ENCODE measurements at places on chromosomes 5 and 9.
A peak's percentile ranks its signal among the peaks of the same experiment; 100 is the strongest.

DNA sequence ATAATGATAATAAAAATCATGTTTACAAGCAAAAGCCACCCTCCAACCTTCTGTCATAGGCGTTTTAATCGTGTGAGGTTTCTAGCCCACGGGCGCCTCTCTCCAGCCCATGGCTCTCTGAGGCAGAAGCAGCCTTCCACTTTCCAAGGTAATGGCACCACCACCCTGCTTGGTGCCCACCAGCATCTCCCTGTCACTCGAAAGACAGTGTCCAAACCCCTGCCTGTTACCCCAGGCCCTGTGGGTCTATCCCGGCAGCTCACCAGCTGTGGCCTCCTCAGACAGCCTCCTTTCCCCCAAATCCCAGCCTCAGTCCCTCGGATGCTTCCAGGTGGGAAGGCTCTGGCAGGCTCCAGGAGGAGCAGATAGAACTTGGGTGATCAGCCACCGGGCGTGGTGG lies 123.8 kb upstream of the LPCAT1 start:
- no peak for DNase-seq

GRCh38 chr5:132467287-132467984 lies 23.1 kb downstream of the IRF1 start:
- DNase-seq, result no peak

- DNase-seq, result no peak
Measured at GRCh38 chr5:145178641-145179523, 656.3 kb downstream of the PRELID2 start.

DNA sequence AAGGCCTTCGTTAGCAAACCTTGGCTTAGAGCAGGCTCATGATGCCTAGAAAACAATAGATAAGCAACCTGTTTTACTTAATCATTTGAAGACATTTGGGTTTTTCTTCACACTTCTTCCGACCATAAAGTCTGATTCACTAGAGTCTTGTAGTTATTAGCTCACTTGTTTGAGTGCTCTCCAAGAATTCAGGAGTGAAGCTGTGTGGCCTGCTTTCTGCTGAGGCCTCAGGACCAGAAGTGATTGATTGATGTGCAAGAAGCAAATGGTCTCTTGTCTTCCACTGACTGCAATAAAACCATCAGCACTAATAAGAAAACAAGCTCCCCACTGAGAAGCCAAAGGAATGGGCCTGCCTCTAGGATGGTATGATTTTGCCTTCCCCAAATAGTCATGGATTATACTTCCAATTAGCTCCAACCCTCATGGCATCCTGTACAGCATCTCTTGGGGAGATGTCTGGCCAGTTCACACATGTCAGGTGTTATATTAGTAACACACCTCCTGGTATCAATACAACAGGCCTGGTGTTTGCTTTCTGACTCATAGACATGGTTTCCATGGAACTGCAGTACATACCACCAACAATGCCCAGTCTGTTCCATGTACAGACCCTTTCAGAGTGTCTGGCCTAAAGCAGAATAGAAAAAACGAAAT lies 317.6 kb downstream of the CWC27 start:
- DNase-seq, result no peak

DNA sequence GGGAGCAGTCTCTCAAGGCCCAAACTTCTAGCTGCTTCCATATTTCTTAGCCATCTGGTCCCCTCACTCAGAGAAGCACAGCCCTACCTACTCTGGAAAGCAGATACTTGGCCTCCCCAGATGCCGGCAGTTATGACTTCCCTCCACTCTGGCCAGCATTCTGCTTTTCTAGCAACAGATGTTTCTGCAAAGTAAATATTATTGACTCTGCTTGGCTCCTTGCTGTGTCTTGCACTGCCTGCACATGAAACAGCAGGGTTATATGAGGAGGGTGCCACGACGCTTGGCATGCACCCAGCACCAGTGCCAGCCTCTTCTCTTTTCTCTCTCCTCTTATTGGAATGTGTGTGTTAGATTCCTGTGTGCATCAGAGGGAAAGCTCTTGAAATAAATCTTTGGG lies 99.7 kb downstream of the ARHGAP26 start:
- no peak for DNase-seq

DNA sequence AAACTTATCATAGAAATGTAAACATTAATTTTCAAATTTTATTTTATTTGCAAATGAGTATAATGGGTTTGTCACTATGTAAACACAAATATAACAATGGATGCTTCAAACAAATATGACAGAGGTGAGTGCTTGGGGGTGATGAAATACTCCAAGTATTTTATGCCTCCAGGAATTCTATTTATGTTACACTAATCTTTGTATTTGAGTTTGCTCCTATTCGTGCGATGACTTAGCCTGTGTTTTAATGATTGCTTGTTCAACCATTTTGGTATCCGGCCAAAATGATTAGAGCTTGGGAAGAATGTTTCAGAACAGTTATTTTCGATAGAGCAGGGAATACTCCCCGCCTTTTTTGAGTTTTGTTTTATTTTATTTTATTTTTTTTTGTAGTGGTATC lies 5.0 kb downstream of the DMRT2 start:
- no peak for DNase-seq

GRCh38 chr9:72262063-72262462 lies 102.9 kb downstream of the ZFAND5 start:
- DNase-seq, result no peak

- DNase-seq, result no peak
Measured at GRCh38 chr5:139947727-139948126, 95.4 kb downstream of the NRG2 start.

DNA sequence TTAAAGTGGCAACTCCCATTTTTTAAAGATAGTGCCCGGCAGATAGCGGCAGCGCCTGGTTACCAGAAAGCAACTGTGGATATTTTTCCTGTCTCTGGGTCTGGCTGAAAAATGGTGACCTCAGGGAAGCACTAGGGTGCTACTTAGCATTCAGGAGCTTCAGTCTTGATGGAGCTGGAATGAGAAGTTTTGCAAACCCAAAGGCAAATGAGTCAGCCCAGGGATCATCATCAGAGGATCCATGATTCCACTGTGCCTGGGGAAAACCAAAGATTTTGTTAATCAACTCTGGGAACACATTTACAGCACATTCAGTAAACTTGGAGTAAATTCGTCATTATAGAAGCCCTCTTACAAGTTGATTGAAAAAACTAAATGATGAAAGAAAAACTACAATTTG lies 26.7 kb downstream of the F2R start:
- DNase-seq, result no peak

DNA sequence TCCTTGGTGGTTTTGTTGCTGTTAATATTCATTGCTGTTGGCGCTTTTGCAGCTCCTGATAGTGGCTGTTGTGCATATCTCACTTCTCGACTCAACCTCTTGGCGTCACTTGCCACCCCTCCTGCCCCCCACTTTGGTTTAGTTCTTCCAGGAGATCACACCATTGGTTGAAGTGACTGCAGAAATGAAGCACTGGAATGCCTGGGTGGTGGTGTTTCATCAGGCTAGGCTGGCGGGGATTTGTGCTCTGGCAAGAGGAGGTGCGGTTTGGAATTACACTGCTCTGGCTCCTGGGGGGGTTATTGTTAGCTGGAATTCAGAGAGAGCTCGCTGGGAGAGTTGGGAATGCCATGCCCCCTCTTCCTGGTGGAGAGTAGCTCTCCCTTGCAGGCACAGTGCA lies 11.5 kb downstream of the PRRC2B start:
- no peak for DNase-seq

- no peak for DNase-seq
Measured at GRCh38 chr9:77328102-77328501, 150.8 kb downstream of the VPS13A start.

DNA sequence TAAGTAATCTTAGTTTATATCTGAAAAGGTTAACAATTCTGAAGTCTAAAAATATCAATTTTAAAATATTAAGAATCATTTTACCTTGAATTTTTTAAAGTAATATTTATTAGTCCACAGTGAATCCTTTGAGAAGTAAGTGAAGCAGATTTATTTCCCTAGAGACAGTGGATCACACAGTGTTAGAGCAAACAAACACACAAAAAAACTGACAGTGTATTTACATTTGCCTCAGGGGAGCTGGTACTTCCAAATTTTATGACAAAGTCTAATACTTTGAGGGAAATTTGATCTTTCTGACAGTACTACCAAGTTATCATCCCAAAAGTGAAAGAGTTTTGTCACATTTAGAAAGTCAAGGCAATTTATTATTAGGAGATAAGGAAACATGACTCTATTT lies 1750.6 kb upstream of the CDH9 start:
- no peak for DNase-seq

- DNase-seq, result no peak
Measured at GRCh38 chr5:37971483-37972024, 131.7 kb upstream of the GDNF start.

- no peak for DNase-seq
Measured at GRCh38 chr5:97107318-97107717, 35.1 kb downstream of the LIX1 start.

DNA sequence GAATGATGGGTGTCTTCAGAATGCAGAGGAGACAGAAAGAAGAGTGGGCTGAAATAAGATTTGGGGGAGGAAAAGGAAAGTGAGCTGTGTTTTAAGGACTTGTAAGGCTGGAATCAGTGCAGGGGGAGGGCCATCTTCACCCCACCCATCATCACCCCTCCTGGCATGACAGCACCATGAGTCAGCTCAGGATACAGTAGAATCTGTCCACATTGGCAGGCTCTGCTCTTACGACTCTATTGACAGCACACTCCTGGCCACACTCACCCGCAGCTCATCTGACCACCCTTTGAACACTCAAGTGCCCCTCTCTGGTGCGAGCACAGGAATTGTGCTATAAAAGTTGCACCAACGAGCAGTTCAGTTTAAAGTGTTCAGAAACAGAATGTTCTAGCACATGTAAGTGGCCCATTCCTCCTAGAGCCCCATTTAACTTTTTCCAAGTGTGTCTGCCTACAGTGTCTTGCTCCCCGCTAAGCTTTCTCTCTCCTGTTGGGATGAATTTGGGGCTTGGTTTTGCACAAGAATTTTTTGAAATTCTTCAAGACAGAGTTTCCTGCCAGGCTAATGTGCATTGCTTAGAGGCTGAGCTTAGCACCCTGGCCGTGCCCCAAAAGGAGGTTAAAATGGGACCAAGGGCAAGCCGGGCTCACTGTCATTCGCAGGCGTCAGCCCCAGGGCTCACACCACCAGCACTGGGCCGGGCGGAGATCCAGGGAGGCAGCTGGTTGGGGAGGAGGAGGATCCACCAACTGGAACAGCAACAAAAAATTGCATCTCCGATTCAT lies 12.0 kb downstream of the ADRA1B start:
- no peak for DNase-seq

- DNase-seq, result no peak
Measured at GRCh38 chr9:123373447-123373923, 17.5 kb downstream of the CRB2 start.

- DNase-seq, result no peak
Measured at GRCh38 chr9:136910901-136911245, 24.6 kb downstream of the TRAF2 start.

DNA sequence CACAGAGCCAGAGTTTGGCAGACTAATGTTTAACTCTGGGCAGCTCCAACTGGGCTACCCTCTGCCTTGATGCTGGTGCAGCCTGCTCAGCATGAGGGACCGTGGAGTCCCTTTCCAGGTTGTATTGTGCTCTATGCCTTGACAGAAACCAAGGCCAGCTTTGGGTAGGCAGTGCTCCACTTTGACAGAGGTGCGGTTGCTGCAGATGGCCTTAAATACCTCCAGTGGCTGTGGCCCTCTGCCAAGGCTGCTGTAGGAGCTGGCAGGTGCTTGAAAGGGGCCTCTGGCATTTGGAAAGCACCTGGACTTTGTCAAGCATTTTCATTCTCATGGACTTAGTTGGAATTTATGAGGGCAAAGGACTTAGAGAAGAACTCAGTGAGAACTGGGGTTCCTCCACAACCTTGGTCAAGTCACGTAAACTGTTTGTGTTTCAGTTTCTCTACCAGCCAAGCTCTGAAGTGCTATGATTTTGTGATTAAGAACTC lies 249.7 kb upstream of the ZNF462 start:
- no peak for DNase-seq

- DNase-seq, result no peak
Measured at GRCh38 chr9:111436571-111436970, 47.6 kb downstream of the ECPAS start.

DNA sequence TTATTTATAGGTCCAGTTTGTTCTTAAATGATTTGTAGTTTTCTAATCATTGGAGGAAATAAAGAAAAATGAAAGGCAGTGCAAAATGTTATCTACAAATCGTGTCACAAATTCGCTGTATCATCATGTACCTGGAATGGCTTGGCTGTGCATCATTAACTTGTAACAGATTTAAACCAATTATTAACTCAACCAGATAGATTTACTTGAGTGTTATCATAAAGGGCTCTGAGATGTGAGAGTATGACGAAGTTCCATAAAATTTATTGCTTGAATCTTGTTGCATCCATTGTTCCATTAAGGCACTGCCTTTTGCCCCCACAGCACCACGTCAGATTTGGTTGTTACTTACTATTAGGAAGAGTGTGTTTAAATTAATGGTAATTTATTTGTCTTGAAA lies 23.5 kb downstream of the PCSK5 start:
- no peak for DNase-seq

- DNase-seq, result no peak
Measured at GRCh38 chr5:5767286-5767928, 344.9 kb downstream of the ICE1 start.

DNA sequence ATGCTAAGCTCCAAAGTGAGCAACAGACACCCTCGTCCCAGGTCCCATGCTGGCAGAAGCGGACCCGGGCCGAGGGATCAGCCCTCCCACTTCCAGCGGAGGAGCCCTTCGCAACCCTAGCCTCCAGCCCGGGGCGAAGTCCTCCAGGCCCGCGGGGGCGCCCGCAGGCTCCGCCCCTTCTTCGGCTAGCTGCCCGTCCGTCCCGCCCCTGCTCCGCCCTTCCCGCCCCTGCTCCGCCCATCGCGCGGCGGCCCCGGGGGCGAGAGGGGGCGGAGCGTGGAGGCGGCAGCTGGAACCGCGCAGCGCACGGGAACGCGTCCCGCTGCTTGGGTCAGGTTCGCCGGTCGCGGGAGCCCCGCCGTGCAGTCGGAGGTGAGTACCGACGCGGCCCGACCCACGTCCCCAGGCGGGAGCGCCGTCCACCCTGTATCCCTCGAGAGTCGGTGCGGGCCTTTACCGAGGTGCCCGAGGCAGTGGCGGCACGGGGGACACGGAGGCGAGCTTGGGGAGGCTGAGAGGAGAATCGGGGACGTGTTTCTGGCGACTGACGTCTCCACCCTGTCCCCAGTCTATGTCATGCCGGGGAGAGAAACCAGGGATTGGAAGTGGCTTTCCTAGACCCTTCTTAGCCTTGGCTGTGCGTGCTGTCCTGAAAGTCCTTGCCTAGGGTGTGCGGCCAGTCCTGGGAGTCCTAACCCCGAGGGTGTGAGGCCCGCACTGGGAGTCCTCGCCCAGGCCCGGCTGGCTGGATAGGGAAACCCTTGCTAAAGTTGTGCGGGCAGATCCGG lies at the start of gene ACO1:
ACO1 (plus strand) TSS at position 280 of the 788 bp plus-strand sequence. CDS start 20,864 bp downstream, outside the sequence.
- DNase-seq, result peak; percentile 50
